ENCODE measurements at places on chromosomes 13 and 19.

- DNase-seq, result no peak
Observed at GRCh38 chr13:49042476-49042875, 66.8 kb downstream of the FNDC3A start.

DNA sequence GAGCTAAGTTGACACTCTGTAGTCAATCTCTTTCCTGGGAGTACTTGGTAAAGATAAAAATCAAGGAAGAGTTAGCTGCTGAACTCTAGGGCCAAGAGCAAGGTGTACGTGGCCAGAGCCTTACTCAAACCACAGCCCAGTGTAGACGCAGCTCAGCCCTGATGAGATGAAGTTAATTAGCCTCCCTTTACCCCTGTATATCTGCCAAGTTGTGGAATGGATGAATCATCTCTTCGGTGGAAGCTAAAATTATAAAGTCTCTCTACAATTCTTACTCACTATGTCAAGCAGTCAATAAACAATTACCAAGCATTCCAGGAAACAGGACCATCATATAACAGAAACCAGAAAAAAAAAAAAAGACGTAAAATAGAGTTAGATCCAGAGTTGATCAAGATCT, 146.9 kb upstream of the UFM1 start:
- DNase-seq, result no peak

DNA sequence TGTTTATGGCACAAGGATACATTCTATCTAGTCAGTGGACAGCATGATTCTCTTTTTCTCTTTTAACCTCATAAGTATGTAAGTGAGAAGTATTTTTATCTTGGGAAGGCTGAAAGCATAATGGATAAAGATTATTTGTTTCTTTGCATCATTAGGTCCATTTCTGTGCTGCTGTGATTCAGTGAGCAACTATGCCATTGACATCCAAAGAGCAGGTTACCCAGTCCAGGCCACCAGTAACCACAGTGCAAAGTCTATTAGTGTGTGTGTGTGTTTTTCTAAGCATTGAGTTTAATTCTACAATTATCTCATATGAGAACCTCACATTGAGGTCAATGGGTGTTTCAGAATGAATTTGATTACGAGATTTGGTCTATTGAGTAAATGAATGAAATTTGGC, 158.8 kb upstream of the DACH1 start:
- no peak for DNase-seq

DNA sequence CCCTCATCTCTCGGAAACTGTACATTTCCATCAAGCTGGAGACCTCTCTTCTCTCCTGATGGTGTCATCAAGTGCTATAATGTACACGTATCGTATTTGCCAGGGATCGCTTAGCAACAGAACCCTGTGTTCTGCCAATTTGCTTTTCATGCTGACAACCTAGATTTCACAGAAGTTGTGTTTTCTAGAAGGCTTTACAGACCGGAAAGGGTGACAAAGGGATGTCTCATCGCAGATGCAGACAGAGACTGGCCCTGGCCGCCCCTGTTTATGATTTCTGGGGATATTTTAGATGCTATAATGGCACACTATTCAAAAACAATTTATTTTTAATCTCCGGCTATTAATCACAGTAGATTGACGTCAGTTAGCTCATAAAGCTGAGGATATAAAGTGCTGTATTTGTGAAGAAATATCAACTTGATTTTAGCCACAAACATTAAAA, 291.4 kb downstream of the IRS2 start:
- no peak for DNase-seq

DNA sequence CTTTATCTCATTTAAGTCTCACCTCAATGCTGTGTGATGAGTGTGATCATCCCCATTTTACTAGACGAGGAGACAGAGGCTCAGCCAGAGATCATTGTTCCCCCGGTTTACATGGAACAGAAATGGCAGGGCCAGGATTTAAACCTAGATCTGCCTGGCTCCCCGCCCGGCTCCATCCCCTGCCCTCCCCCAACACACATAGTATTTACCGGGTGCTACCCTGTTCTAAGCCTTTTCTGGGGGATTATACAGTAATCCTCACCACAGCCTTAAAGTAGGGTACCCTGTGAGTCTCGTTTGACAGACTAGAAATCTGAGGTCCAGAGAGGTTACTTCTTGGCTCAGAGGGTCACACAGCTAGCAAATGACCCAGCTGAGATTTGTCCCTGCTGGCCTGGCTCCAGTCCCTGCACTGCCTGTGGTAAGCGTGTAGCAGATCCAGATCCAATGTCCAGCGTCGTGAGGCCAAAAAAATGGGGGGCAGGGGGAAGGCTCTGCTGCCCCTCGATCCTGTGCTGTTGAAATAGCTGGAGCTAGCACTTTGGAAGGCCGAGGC, 3.8 kb upstream of the KLC3 start:
- DNase-seq, result no peak

DNA sequence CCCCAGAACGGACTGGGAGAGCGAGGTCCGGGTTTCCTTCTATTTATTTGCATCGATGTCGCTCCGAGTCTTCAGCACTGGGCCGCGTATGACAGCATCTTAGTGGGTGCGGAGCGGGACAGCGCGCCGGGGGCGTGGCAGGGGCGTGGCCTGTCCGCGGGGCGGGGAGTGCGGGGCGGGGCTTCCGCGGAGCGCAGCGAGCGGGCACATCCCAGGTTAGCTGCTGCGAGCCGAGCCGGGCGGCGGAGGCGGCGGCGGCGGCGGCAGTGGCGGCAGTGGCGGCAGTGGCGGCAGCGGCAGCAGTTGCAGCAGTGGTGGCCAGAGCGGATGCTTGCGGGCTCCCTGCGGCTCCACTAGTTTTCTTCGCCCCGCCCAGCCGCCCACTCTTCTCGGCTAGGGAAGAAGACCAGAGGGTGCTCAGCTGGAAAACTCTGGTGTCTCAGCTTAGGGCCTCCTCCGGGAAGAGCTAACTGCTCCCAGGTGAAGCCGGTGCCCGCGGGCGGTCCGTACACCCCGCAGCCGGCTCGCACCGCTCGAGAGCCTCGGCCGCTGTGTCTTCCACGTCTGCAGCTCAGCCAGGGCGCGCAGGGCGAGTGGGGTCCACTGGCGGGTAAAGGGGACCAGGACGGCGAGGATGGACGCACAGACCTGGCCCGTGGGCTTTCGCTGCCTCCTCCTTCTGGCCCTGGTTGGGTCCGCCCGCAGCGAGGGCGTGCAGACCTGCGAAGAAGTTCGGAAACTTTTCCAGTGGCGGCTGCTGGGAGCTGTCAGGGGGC, at the start of gene GPC5:
GPC5 (plus strand) TSS at position 209 of the 776 bp plus-strand sequence.
- DNase-seq, result peak; percentile 92

GRCh38 chr19:31589109-31589508, 239.9 kb upstream of the TSHZ3 start:
- DNase-seq, result no peak

- DNase-seq, result no peak
Observed at GRCh38 chr13:38767506-38768265, 80.8 kb downstream of the FREM2 start.

GRCh38 chr19:16338470-16339360, 14.1 kb downstream of the KLF2 start:
- DNase-seq, result peak; percentile 72

GRCh38 chr13:50914176-50914700, 4.6 kb downstream of the RNASEH2B start:
- DNase-seq, result no peak

DNA sequence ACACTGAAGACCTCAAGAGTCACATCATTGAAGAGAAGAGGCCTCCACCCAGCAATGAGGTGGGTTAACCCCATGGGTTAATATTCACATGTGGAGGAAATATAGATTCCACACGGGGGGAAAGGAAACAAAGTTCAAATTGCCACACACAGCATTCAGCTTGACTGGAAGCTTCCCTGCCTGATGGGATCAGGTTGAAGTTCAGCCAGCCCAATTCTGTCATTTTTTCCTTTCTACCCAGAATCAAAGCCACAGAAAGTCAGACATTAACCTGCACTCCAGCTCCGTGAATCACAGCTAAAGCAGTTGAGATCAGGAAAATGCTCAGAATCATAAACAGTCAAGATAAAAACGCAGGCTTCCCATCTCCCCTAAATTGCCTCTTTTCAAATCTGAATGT, 208.7 kb upstream of the OBI1 start:
- DNase-seq, result no peak

DNA sequence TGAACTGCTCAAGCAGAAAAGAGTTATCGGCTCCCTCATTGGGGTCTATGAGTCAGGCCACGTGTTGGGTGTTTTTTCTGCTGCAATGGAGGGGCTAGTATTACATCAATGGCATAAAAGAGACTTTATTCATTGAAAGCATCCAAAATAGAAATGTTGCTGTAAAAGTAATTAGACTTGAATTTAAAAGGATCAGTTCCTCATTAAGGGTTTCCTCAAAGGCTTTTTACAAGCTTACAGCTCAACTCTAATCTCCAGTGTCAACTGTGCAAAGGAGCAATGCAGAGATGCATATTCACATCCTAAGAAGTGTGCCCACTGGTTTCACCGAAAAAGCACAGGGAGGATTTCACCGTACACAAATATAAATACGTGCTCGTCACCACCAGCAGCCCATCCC, 300.3 kb downstream of the FOXO1 start:
- DNase-seq, result no peak

DNA sequence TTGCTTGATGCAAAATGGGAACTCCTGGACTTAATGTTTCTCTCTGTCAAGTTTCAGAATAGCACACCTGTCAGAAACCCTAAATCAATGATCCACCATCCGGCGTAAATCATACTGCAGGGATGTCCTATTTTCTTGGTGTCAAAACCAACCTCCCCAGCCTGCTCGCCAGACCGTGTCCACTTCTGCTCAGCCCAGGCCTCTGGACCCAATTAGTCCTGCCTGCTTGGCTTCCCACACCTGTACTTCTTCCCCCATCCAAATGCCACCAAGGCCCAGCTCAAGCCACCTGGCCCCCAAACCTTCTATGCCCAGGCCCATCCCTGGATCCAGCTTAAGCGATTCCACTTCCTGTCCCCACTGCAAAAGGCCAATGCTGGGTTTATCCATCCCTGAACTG, 25.1 kb upstream of the PEPD start:
- DNase-seq, result no peak

DNA sequence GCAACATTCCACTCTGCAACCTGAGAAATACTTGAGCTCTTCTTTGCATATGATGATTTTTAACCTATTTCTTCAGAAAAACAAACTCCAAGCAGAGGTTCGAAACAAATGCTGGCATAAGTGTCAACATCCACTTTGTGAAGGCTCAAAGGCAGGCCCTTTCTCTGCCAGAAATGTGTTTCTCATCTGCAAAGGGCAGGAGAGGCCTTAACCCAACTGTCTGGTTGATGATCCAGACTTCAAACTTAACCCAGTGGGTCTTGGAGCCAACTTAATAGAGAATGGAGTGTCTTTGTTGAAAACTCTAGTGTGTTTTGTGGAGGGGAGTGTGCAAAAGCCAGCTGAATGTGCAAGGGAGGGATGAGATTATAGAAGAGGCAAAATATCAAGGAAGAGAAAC, 28.3 kb upstream of the ZNF507 start:
- no peak for DNase-seq

DNA sequence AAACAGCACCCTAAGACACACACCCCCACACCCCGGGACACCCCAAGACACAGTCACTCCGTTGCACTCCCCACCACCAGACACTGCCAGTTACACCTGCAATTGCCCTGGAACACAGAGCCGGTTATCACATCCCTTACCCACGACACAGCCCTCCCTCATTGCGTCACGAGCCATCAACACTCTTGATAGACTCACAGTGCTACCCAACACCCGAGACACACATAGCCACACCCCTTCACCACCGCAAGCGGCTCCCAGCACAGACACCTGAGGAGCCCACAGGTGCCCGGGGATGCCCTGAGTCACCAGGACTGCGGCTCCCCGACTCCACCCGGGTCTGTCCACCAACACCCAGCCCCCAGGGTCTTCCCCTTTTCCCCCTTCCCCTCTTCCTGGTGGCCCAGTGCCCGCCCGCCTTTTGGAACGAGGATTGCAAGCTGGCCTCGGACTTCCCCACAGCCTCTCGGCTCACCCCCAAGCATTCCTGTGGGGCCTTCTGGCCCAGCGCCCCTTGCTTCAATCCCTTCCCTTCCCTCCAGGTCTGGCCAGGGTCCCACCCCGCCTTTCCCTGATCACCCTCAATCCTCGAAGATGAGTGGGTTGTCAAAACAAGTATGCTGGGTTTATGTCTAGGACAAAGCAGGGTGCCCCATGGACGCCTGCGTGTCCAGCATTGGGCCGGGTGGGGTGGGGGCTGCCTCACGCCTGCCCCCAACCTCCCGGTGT, 1.7 kb upstream of the PTGER1 start:
- no peak for DNase-seq

GRCh38 chr13:52004511-52005170, 6.6 kb downstream of the ATP7B start:
- DNase-seq, result no peak

- no peak for DNase-seq
Observed at GRCh38 chr19:55958356-55958755, 10.7 kb downstream of the NLRP8 start.

DNA sequence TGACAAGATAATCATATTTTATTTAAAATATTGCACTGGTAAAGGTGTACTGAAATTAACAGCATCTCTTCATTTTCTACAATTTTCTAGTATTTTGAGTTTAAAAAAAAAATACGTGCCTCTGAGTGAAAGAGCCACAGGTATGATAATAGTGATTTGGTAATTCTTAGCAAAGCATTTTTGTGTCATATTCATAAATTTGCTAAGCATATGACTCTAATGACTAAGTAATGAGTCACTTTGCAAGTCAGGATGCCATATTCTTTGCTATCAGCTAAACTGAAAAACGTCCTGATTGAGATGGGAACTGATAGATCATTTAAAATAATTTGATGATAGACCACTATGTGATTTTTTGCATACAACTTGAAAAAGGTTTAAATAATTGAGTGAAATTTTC, 136.1 kb upstream of the IRS2 start:
- DNase-seq, result no peak

DNA sequence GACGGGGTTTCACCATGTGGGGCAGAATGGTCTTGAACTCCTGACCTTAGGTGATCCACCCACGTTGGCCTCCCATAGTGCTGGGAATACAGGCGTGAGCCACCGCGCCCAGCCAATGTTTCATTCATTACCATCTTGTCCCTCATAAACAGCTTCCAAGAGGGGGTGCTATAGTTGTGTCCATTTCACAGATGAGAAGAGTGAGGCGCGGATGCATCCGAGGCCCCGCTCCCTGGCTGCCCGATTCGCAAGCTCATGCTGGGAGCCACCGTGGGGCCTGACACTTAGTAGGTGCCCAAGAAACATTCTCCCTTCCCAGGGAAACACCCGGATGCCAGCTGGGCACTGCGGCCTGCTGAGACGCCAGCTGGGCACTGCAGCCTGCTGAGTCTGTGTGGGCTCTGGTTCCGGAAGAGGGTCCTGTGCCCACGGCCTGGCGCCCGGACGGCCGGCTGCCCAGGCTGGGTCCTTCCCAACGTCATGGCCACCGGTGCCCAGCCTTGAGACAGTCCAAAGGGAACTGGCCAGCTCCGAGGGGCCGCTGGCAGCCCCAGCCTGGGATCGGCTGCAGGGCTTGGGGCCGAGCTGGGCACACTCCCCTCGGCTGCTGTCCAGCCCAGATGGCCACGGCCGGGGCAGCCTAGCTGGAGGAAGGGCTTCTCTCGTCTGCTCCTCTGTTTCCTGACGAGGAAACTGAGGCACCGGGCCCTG, 54.7 kb downstream of the NFIC start:
- DNase-seq, result no peak

GRCh38 chr13:94353167-94353710, 126.2 kb downstream of the DCT start:
- no peak for DNase-seq

GRCh38 chr13:109412283-109412901, 374.0 kb downstream of the IRS2 start:
- DNase-seq, result no peak

GRCh38 chr13:38366954-38367645, 17.4 kb downstream of the UFM1 start:
- DNase-seq, result no peak

GRCh38 chr19:17331045-17331558, 3.6 kb downstream of the ANO8 start:
- DNase-seq, result no peak

Data from activated T-cell treated with anti-CD3 and anti-CD28 coated beads, Interleukin-2, amount 50 U/mL, for 24 hours (primary cell).